ENCODE measurements at places on chromosomes 13 and 19. TPM values are rescaled to one million over a fixed set of nuclear protein-coding genes. Genes with fewer than 3 reads are reported as not detected.

ZNF729 gene
- total RNA-seq: not detected

SBSN gene
- total RNA-seq: not detected

KIR3DL1 gene
- total RNA-seq: not detected

ZNF77 gene
- 9.0 TPM for total RNA-seq

HNRNPM gene
- total RNA-seq: 97.9 TPM

NLRP12 gene
- total RNA-seq: not detected

ZIC2 gene
- total RNA-seq: 5.5 TPM

KIRREL2 gene
- 0.83 TPM for total RNA-seq

BEST2 gene
- not detected for total RNA-seq

APC2 gene
- 0.79 TPM for total RNA-seq

Measured in A172 (cell line).